ENCODE measurements at places on chromosomes 5 and 9.

- DNase-seq = peak; percentile 73
Measured at GRCh38 chr9:3342159-3342777, 183.5 kb downstream of the RFX3 start.

DNA sequence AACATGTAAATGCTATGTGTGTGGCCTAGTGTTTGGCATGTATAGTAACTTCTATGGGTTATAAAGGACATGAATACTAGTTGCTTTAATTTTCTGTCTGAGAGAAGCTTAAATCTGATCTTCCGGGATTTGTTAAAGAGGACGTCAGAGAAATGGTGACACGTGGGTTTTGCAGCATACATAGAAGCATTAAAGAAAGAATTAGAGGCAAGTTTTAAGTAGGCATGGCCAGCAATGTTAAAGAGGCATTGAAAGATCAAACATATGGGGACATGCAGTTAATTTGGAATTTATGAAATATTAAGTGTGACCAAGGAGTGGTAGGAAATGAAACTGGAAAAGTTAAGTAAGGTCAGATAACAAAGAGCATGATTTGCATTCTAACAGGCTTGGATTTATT lies 311.4 kb upstream of the RIOK2 start:
- DNase-seq = no peak

GRCh38 chr9:88462191-88462590 lies 72.8 kb upstream of the NXNL2 start:
- DNase-seq = peak; percentile 72

- DNase-seq = no peak
Measured at GRCh38 chr5:136089791-136090190, 42.9 kb upstream of the SMAD5 start.

- no peak for DNase-seq
Measured at GRCh38 chr9:25260046-25260445, 418.2 kb downstream of the TUSC1 start.

DNA sequence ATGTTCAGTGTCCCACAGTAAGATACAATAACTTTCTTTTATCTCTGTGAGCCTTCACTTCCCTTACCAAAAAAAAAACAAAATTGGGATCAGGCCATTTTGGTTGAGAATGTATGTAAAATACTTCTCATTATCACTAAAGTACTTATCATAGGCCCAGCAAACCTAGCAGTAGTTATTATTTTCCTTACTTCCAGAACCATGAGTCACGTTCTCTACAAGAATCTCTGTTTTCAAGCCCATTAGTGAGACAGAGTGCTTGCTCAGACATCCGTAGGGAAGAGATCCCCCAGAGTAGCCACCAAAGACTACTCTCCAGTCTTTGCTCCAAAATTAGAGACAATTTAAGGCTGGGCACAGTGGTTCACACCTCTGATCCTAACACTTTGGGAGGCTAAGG lies 103.9 kb upstream of the NR5A1 start:
- DNase-seq = no peak

DNA sequence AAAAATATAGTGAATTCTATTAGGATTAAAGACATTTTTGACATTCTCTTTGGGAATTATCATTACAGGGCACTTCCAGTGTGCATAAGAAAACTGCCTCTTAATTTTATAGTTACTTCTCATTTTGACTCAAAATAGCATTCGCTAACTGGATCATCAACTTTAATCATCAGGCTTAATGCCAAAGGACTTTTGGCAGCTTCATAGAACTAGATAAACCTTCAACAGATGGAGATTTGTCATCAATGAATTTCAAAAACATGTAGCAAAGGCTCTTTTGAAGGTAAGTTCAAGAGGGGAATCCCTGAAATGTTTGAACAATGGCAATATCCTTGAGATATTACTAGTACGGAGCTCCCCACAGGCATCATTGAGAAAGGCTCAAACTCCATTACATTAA lies 447.2 kb downstream of the PDE4D start:
- DNase-seq = no peak

GRCh38 chr5:174535669-174536068 lies 188.7 kb upstream of the MSX2 start:
- peak; percentile 58 for DNase-seq

DNA sequence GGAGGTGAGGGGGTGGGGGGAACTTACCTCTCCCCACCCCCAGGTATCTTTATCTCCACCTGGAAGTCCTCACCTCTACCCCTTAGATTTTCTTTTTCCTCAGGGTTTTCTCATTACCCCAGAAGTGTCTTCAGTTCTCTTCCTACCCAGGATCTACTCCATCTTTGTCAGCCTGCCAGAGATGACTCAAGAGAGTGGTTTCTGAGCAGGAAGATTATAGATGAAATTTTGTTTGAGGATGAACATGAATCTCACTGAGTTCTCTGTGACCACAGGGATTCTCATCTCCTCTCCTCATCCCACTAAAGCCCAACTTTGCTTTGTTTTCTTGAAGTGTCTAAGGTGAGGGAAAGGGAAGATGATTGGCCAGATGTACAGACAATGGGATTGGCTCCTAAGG lies 5.2 kb upstream of the HINT2 start:
- peak; percentile 78 for DNase-seq

- no peak for DNase-seq
Measured at GRCh38 chr9:69458176-69458575, 133.2 kb downstream of the ENTREP1 start.

- no peak for DNase-seq
Measured at GRCh38 chr5:30561771-30562170, 631.7 kb upstream of the CDH6 start.

- no peak for DNase-seq
Measured at GRCh38 chr9:136472640-136473353, 10.0 kb downstream of the SEC16A start.

DNA sequence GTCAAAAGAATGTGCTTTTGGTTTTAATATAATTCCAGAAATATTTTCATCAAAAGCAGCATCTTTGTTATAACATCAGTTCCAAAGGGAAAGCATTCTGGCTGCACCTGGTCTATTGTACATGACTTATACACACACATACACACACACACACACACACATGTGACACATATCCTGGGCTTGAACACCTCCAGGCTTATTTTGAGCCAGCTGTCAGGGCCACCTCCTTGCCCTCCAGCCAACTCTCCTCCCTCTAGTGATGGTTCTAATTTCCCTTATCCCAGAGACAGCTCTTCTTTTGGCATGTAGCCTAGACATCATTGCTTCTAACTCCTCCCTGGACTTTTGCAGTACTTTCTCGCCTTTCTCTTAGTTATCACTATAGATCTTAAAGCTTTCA lies 115.0 kb downstream of the PIK3R1 start:
- peak; percentile 34 for DNase-seq
